Activated naive CD4-positive, alpha-beta T cell (primary cell): ENCODE measurements at places on chromosomes 2 and 18.

- DNase-seq, result no peak
These were observed 155.2 kb downstream of the TWIST2 start for GRCh38 chr2:239002954-239003623.

GRCh38 chr2:121388371-121388770, 103.4 kb upstream of the TFCP2L1 start:
- DNase-seq, result no peak

- DNase-seq, result no peak
These were observed 10.5 kb downstream of the TCF23 start for GRCh38 chr2:27159271-27159670.

- no peak for DNase-seq
These were observed 84.8 kb upstream of the TTN start for GRCh38 chr2:178891959-178892485.

- DNase-seq, result no peak
These were observed 104.5 kb downstream of the RBM43 start for GRCh38 chr2:151157000-151157735.

DNA sequence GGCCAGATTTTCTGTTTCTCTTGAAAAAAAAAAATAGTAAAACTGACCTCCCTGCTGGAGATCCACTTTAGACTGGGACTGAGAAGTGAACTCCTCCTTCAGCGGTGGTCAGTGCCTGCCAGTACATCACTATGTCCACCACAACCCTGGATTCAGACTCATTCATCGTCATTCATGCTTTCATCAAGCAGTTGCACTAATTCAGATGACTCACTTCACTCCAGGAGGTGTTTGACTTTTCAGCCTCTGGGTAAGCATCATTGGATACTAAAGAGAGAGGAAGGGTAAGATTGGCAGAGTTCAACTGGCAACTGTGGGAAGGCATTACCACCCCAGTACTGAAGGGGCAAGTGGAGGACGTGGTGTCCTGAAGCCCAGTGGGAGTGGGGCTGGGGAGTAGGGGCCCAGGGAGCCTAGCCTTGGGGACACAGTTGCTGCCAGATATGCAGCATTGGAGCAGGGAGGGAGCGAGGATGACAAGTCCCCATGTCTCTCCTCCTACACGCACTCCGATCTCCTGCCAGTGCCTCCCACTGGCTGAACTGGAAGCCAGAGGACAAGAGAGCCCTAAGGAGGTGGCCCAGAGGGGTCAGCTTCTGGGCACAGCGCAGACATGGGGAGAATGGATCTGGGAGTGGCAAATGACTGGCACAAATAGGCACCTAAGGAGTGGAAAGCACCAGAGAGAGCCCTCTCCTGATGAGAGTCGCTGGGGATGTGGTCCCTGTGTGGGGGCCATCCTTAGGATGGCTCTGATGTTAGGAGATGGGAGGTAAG, 111.1 kb downstream of the TGFA start:
- DNase-seq, result no peak

DNA sequence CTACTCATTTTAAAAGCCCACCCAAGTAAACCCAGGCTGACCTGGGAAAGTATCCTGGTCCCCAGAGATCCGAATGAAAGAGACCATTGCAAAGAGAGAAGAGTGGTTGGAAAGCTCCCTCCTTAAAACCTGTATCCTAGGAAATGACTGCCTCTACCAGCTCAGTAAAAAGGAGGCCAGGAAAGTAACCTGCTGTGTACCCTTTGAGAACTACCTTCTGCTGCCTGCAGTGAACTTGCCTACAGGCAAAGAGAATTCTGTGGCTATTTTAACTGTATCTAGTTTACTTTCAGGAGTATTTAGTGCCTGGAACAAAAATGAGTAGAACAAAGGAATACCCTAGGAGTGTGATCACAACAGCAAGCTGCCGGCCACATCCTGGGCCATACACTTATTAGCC, 641.7 kb upstream of the NRXN1 start:
- DNase-seq, result no peak

DNA sequence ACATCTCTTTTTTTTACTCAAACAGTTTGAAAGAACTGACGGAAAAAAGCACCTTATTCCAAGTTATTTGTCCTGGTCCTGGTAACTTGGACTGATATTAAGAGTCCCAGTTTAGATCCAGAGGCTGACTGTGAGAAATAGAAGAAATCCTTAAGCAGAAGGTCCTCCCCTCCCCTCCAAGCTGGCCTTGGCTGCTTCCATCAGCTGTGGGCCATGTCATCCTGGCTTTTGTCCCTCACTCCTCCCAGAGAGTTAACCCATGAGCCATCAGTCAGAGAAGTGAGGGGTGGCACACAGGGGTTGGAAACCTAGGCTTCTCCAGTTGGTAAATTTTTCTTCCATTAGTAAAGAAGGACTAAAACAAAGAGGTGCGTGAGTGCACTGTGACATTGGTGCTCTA, 9.7 kb upstream of the NAPG start:
- DNase-seq, result no peak

GRCh38 chr18:23281626-23282436, 146.5 kb downstream of the CABLES1 start:
- no peak for DNase-seq

DNA sequence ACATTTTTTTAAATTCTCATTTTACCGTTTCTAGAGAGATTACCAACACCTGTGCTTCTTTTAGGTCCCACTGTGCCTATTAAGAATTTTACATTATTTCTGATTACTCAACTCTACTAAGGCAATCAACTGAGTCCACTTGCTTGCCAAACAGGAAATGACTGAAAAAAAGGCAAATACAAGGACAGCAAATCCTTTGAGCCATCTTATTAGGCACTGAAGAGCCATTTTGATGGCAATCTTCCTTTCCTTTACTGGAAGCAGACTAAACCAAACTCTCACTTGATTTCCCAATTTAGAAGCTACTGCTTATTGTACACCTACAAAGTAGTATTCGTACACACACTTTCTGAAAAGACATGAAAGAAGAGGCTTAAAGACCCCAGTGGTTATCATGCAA, 121.4 kb upstream of the COL3A1 start:
- no peak for DNase-seq

DNA sequence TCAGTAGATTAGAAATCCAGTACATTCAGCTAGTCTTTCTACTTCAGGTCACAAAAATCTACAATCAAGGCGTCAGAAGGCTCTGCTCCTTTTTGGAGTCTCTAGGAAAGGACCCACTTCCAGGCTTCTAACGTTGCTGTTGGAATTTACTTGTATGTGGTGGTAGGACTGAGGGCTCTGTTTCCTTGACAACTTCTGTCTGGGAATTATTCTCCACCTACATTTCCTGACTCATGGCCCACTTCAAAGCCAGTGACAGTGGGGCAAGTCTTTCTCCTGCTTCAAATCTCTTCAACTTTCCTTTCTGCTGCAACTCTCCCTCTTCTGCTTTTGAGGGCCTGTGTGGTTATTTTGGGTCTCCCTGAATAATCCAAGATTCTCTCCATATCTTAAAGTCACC, 10.4 kb upstream of the TMX3 start:
- DNase-seq, result no peak

DNA sequence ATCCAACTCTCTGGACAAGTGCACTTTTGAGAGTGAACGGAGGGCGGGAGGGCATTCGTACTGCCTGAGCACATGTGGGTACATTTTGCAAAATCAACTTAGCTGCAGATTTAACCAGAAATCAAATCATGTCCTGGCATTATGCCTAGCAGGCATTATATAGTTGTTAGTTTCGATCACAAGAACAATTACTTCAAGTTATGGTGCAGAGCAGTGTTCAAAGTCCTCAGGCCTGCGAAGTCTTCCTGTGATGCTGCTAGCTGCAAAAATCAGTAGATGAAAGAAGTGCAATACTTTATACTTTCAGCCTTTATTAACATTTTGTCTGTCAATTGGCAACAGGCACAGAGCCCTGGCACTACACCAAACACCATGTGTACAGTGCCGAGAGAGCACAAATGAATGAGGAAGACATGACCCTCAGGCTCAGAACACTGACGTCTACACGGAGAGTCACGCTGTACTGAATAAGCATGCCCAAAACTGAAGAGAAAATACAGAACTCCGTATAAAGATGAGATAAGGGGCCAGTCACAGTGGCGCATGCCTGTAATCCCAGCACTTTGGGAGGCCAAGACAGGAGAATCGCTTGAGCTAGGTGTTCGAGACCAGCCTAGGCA, 92.1 kb upstream of the CREB1 start:
- DNase-seq, result no peak

DNA sequence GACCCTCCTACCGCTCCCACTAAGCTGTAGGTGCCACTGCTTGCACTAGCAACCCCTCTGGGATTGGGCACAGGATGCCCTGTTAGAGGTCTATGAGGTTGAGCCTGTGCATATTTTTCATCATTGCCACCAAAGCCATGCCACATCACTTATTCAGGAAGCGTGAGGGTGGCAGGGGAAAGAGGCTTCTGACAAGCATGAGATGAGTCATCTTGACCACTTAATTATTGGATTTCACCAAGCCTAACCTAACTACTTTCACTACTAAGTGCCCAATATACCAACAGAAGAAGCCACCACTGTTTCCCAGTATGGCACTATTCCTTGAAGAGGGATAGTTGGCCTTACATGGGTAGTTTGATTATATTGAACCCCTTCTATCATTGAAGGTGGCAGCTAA, 181.3 kb upstream of the EPHA4 start:
- no peak for DNase-seq

DNA sequence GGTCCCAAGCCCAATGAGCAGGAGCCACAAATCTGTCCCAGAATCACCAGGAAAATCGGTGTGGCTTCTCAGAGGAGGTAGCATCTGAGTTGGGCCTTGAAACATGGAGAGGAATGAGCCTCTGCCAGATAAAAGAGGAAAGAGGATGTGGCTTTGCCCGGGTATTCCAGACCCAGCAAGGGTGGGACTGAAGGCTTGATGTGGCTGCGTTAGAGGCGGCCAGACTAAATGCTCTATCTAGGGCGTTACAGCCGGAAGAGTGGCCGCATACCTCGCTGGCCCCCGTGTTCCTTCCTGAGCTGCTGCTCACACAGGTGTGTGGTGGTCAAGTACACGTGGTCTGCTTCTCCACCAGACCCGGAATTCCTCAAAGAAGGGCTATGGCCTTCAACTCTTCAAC, 33.9 kb upstream of the POMC start:
- DNase-seq, result no peak

DNA sequence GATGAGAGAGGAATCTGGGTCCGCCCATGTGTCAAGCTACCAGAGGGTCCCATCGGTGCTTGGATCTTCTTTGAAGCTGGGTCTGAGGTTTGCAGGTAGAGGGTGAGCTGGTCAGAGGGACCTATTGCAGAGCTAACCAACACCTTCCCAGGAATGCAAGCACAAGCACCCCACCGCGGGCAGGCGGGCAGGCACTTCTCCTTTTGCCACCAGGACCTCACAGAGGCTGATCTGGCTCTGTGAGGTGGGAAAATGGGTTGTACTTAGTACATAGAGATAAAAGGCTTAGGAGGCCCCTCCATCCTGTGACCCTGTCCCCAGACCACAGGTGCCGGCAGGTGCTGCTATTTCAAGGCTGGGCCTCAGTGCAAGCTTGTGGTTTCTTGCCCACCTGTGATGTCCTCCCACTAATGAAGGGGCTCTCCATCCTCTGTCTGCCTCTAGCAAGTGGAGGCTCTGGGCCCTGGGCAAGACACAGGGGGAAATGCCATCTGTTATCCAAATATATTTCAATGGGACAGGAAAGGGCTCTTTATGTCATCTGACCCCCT, 31.4 kb upstream of the IL37 start:
- no peak for DNase-seq

DNA sequence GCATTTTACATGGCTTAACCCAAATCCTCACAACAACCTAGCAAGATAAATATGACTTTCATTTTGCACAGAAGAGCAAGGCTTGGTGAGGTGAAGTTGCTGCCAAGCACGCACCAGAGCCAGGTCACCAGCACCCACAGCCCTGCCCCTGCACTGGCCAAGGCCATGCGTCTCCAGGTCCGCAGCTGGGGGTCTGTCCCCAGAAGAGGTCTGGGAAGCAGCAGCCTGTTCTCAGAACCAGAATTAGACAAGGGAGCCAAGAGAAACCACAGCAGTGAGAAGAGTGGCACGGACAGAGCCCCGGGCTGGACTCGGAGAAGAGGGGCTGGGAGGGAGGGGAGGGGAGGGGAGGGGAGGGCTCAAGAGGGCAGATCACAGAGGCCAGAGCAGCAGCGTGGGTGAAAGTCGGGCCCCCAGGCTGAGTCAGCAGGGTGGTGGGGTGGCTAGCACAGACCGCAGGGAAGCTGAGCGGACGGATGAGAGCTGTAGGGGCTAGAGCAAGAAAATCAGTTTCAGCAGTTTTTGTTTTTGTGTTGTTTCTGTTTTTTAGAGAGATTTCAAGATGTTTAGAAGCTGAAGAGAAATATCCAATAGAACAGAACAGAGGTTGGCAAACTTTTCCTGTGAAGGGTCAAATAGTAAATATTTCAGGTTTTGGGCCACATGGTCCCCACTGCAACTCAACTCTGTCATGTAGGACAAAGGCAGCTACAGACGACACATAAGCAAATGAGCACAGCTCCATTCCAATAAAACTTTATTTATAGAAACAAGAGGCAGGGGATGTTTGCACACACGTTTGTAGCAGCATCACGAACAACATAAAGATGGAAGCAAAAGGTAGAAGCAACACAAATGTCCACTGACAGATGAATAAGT, 7.4 kb upstream of the MTERF4 start:
- DNase-seq, result no peak

- DNase-seq, result no peak
These were observed 79.5 kb downstream of the EVA1A start for GRCh38 chr2:75480971-75481836.
